WERI-Rb-1 (cell line): ENCODE measurements at places on chromosomes 6 and 20.
A peak's percentile ranks its signal among the peaks of the same experiment; 100 is the strongest.

GRCh38 chr6:37314487-37315156 lies 39.2 kb upstream of the RNF8 start:
- peak; percentile 85 for DNase-seq

DNA sequence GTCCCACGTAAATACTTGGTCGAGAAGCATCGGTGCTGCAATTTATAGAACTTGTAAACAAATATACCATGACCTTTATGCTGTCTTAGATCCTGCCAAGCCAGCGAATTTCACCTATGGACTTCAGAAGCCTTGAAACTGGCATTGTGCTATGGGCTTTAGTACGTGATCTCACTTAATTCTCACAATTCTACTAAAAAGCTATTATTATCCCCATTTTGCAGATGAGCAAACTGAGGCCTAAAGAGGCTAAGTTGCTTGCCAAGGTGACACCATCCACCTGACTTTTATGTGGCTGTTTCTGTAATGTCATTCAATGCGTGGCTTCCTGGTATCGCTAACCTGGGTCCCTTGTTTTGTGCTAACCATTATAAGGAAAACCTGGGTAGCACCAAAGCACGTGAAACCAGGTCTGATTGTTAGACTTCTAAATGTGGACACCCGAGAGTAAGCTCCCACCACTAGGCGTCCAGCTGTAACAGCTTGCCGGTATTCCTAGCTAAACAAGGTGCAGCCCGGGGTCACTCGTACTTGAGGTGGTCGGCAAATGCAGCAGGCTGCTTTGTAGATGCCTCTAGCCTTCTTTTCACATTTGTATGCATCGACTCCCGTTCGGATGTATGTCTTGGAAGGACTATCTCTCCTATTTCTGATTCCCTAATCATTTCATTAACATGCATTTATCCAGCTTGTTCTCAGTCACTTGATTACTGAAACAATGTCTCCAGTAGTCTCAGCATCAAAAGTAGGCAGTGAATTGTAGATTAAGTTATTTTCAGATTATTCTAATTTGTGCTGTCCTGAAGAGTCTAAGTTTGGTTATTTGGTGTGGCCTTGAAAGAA lies 1.1 kb downstream of the SYNJ2 start:
- DNase-seq, result no peak

DNA sequence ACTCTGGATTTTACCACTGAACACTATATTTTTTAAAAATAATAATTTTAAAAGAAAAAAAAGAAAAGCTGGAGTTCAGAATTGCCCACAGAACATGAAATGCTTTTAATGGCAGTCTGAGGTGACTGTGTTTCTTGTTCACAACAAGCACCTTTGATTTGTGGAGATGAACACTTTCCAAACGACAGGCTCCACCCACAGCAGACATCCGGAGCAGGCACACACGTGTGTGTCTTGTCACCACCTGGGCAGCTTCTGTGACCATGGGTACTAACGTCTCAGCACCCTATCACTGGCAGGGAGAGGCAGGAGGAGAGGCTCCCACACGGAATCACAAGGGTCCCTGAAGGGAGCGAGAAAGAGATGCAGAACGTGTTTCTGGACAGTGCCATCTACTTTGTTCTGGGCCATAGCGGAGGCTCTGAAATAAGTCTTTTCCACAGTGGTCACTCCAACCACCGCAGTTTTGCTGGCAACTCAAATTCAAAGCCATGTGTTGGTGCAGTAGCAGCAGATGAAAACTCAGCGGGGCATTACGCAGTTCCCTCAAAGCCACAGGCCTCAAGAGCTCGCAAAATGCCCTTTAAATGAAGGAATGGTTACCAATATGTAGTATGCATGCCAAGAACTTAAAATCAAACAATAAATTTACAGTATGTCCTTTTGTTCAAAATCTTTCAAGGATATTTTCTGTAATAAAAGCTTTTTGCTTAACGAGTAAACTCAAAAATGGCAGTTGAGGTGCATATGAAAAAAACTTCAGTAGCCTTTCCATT lies 242.2 kb downstream of the FOXC1 start:
- DNase-seq, result no peak

- DNase-seq, result no peak
Observed at GRCh38 chr6:141752677-141753076, 380.0 kb upstream of the GJE1 start.

GRCh38 chr6:147941143-147941542 lies 401.5 kb upstream of the SASH1 start:
- no peak for DNase-seq

DNA sequence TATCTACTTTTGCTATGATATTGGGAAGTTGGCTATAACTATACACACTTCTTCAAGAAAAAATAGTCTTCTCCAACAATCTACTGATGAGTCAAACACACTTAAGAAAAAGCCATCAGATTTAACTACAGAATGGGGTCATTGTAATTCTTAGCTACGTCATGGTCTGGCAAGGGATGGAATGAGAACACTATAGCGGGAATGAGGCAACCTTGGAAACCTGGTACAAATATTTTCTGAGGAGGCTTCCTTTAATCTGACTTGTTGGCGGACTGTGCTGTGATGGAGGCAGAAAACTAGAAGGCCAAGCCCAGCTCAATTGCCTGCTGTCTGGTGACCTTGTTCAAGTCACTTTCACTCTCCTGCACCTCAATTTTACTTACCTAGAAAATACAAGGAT lies 586.8 kb upstream of the JAG1 start:
- DNase-seq, result no peak

DNA sequence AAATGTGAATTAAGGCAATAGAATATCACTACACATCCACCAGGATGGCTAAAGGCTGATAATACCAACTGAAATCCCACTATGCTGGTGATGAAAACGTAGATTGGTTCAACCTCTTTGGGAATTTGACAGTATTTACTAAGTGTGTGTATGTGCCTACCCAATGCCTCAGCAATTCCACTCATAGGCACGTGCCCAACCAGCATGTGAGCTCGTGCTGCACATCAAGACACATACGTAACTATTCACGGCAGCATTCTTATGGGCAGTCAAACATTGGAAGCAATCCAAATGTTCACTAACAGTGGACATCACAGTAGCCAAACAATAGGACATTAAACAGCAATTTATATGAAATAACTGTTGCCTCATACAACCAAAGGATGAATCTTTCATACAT lies 15.7 kb upstream of the AFDN start:
- DNase-seq, result no peak

- no peak for DNase-seq
Observed at GRCh38 chr6:74199215-74199915, 503.4 kb downstream of the CD109 start.
